ENCODE measurements at places on chromosomes 12 and 14. TPM values are rescaled to one million over a fixed set of nuclear protein-coding genes. Genes with fewer than 3 reads are reported as not detected.
A peak's percentile ranks its signal among the peaks of the same experiment; 100 is the strongest.

RPL6 gene
- total RNA-seq = 2,828 TPM

CIROP gene
- not detected for total RNA-seq

TBX5 gene
- total RNA-seq = not detected

RACGAP1 gene
- 148 TPM for total RNA-seq

DMAC2L gene
- 10.6 TPM for total RNA-seq

TMEM229B gene
- not detected for total RNA-seq

DNAH10 gene
- total RNA-seq = 5.6 TPM

SCN8A gene
- 0.33 TPM for total RNA-seq

SLC16A7 gene
- 3.6 TPM for total RNA-seq

TEX52 gene
- total RNA-seq = not detected

FOXG1 gene
- 0.81 TPM for total RNA-seq

BORCS5 gene
- 3.6 TPM for total RNA-seq

HOXC12 gene
- total RNA-seq = not detected

PIWIL1 gene
- total RNA-seq = not detected

TTC9 gene
- total RNA-seq = 6.4 TPM

ISCA2 gene
- 31.7 TPM for total RNA-seq

WSCD2 gene
- total RNA-seq = not detected

TMEM132C gene
- not detected for total RNA-seq

TMCC3 gene
- 2.4 TPM for total RNA-seq

CACNA2D4 gene
- total RNA-seq = 2.7 TPM

SIX6 gene
- not detected for total RNA-seq

DNA sequence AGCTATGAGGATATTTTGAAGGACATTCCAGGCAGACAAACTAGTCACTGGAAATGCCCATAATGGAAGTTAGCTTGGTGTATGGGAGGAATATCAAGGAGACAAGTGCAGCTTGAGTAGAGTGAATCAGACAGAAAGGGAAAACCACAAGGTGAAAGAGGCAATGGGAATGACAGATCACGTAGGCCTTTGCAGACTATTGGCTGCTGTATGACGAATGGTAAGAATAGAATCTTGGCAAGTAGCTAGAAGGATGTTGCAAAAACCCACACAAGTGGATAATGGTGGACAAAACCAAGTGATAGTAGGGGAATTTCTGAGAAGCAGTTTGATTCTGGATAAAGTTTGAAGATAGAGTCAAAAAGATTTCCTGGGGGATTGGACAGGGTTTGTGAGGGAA, 196.9 kb upstream of the NOVA1 start:
- H3K4me3 ChIP-seq = no peak overlapping the region
- no peak for DNase-seq
- 0 out of 2 replicates have a peak, but pooled peaks cover 4% of the 10 kb centered on the region for H3K27me3 ChIP-seq
- H3K27ac ChIP-seq = no peak overlapping the region

DNA sequence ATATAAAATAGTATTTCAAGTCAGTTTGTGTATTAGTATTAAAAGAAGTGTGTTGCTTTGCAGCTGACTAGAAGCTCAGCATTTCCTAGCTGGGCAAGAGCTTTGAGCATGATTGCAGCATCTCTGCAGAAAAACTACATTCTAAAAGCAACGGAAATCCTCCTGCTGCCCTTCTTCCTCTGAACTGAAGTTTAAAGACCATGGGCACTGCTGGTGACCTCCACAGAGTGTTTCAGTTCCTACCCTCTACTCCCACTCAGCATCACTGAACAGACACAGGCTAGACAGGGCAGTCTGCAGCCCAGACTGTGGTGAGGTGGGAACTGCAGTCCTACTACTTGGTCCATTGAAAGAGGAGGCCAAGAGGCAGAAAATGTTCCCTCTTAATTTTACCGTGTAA, 59.0 kb downstream of the FAR2 start:
- H3K36me3 ChIP-seq = no peaks in the 10 kb centered on the region
- DNase-seq = no peak
- H3K4me3 ChIP-seq = no peak overlapping the region
- H3K27me3 ChIP-seq = no peaks in the 10 kb centered on the region
- no peak overlapping the region for H3K27ac ChIP-seq

- no peak overlapping the region for H3K27ac ChIP-seq
- DNase-seq = no peak
- no peaks in the 10 kb centered on the region for H3K27me3 ChIP-seq
- no peak overlapping the region for H3K4me3 ChIP-seq
These were observed 181.5 kb upstream of the SFSWAP start for GRCh38 chr12:131529196-131530040.

- no peak overlapping the region for H3K27ac ChIP-seq
- no peak for DNase-seq
- no peaks in the 10 kb centered on the region for H3K27me3 ChIP-seq
These were observed 9.7 kb downstream of the PDE6H start for GRCh38 chr12:14982562-14982961.

DNA sequence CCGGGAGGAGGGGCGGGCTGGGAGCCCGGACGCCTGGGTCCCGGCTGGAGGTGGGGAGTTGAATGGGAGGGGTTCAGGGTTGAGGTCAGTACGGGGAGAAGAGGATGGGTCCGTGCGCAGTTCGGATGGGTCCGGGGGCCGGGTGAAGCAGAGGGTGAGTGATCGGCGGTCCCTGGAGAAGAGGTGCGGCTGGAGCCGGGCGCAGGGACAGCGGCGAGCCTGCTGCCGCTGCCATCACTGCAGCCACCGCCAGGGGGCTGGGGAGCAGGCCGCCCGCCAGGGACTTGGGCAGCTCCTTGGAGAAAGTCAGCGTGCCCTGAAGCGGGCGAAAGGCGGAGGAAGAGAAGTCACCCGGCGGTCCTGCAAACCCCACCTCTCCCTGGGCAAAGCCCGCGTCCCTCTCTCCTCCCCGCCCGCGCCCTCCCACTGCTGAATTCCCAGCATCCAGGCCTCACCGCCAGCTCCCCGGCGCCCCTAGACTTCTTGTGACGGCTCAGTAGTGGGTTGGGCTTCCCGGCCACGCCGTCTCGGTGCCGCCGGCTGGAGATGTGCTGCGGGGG, 6.0 kb upstream of the GPR84 start:
- no peak overlapping the region for H3K4me3 ChIP-seq
- DNase-seq = no peak
- no peaks in the 10 kb centered on the region for H3K27me3 ChIP-seq
- H3K36me3 ChIP-seq = no peaks in the 10 kb centered on the region
- peaks cover 46% of the 10 kb centered on the region for H3K4me1 ChIP-seq

GRCh38 chr14:57482120-57482519, 11.5 kb downstream of the CCDC198 start:
- H3K4me1 ChIP-seq = no peaks in the 10 kb centered on the region
- H3K27ac ChIP-seq = no peak overlapping the region
- H3K36me3 ChIP-seq = no peaks in the 10 kb centered on the region
- H3K4me3 ChIP-seq = no peak overlapping the region
- DNase-seq = no peak

- no peak overlapping the region for H3K4me3 ChIP-seq
- DNase-seq = no peak
These were observed 196.4 kb upstream of the PARP11 start for GRCh38 chr12:4069670-4070010.

GRCh38 chr14:58281969-58282368, 16.4 kb upstream of the ARID4A start:
- H3K4me1 ChIP-seq = peaks cover 4% of the 10 kb centered on the region
- H3K27me3 ChIP-seq = no peaks in the 10 kb centered on the region
- DNase-seq = no peak
- H3K36me3 ChIP-seq = peaks cover 54% of the 10 kb centered on the region
- no peak overlapping the region for H3K4me3 ChIP-seq
- H3K27ac ChIP-seq = no peak overlapping the region

- no peak overlapping the region for H3K27ac ChIP-seq
- H3K4me1 ChIP-seq = peaks cover 55% of the 10 kb centered on the region
- no peaks in the 10 kb centered on the region for H3K27me3 ChIP-seq
- no peak for DNase-seq
- no peaks in the 10 kb centered on the region for H3K36me3 ChIP-seq
These were observed 40.8 kb downstream of the CCDC88C start for GRCh38 chr14:91376547-91377477.

DNA sequence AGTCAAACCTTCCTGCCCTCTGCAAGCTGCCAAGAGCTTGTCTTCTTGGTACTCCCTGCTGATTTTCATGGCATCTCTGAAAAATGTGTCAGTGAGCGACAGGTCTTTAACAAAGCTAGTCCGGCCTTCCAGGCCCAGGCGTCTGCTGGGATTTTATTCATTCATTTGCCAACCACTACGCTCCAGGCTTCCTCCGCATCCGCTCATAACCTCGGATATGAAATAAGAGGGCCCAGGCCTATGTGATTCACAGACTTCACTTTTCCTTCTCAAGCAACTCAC, 13.8 kb downstream of the TSPAN9 start:
- peaks cover 9% of the 10 kb centered on the region for H3K4me1 ChIP-seq
- no peak for DNase-seq
- no peak overlapping the region for H3K4me3 ChIP-seq
- H3K27ac ChIP-seq = no peak overlapping the region

DNA sequence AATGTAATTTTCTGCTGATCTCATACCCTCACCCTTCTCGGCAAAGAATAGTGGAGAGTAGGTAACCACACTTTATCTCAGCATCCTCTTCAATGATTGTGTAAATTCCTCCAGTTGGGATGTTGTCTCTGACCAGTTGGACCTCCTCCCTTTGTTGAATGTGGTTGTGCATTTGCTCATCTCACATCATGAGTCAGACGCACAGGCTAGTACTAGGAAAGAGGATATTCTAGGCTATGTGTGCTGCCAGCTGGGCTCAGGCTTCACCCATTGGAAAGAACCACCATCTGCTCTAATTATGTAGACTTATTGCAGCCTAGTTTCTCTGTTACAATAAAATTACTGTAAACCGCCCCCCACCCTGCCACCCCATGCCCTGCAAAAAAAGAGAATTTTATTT, 90.3 kb downstream of the LMO3 start:
- H3K27ac ChIP-seq = no peak overlapping the region
- no peaks in the 10 kb centered on the region for H3K36me3 ChIP-seq
- peak; percentile 24 for DNase-seq
- H3K27me3 ChIP-seq = no peaks in the 10 kb centered on the region

GRCh38 chr12:91506452-91506851, 323.8 kb upstream of the DCN start:
- no peak overlapping the region for H3K4me3 ChIP-seq
- no peaks in the 10 kb centered on the region for H3K27me3 ChIP-seq
- no peak overlapping the region for H3K27ac ChIP-seq
- no peaks in the 10 kb centered on the region for H3K36me3 ChIP-seq
- no peaks in the 10 kb centered on the region for H3K4me1 ChIP-seq
- no peak for DNase-seq

- no peak overlapping the region for H3K4me3 ChIP-seq
- peaks cover 4% of the 10 kb centered on the region for H3K4me1 ChIP-seq
- H3K36me3 ChIP-seq = no peaks in the 10 kb centered on the region
- H3K27me3 ChIP-seq = no peaks in the 10 kb centered on the region
- DNase-seq = no peak
- no peak overlapping the region for H3K27ac ChIP-seq
These were observed 246.9 kb downstream of the DPF3 start for GRCh38 chr14:72646861-72647528.

DNA sequence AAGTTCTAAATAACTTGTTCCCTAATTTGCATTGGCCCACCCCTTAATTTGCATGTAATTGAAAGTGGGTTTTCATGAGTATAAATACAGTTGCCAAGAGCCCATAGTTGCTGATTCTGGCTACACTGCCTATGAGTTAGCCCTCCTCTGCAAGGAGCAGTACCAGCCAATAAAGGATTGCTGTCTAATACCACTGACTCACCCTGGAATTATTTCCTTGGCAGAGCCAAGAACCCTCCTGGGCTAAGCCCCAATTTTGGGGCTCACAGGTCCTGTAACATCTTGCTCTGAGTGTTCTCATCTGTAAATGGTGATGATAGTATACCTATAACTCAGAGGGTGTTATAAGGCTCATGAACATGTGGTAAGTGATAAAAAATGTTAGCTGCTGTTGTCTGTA, 6.8 kb downstream of the TTC8 start:
- peaks cover 6% of the 10 kb centered on the region for H3K4me1 ChIP-seq
- DNase-seq = no peak
- no peaks in the 10 kb centered on the region for H3K36me3 ChIP-seq
- H3K27ac ChIP-seq = no peak overlapping the region
- no peaks in the 10 kb centered on the region for H3K27me3 ChIP-seq
- no peak overlapping the region for H3K4me3 ChIP-seq

DNA sequence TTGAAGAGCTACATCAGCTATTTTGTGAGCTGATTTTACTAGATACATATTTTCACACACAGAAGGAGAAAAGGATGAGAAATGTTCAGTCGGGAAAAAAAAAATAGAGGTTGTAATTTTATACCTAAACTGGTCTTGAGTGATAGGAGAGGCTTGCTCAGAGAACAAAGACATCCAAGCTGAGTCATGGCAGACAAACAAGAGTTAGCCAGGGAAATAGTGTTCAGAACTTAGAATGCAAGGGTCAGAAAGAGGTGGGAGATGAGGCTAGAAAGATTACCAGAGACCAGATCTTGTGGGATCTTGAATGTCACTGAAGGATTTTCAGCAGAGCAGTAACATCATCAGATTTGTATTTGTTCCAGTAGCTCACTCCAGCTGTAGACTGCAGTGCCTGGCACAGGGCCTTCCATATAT, 121.9 kb upstream of the ATF1 start:
- peaks cover 4% of the 10 kb centered on the region for H3K36me3 ChIP-seq
- peak overlapping the region; percentile 14 for H3K27ac ChIP-seq
- no peak overlapping the region for H3K4me3 ChIP-seq

- H3K27me3 ChIP-seq = no peaks in the 10 kb centered on the region
- peak overlapping the region; percentile 78 for H3K27ac ChIP-seq
- no peak for DNase-seq
- H3K4me1 ChIP-seq = no peaks in the 10 kb centered on the region
- no peaks in the 10 kb centered on the region for H3K36me3 ChIP-seq
These were observed 23.7 kb upstream of the UBC start for GRCh38 chr12:124938108-124938507.

DNA sequence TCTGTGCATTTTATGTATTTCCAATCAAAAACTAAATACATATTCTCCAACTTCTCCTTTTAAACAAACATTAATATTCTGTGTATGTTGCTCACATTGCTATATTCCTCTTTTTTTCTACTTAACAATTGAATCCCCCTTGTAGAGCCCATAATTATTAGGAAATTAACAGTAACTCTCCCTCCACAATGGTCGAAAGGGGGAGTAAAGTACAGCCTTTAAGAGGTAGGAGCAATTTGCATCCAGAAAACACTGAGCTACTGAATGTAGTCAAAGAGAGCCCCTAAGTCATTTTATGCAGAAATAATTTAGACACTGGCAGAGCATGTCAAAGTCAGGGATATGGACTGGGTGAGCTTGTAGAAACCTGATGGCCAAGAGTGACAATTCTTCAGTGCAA, 57.2 kb upstream of the SCN8A start:
- H3K4me3 ChIP-seq = no peak overlapping the region
- no peak for DNase-seq
- peaks cover 20% of the 10 kb centered on the region for H3K27me3 ChIP-seq
- no peak overlapping the region for H3K27ac ChIP-seq
- H3K36me3 ChIP-seq = no peaks in the 10 kb centered on the region

- H3K27ac ChIP-seq = peak overlapping the region; percentile 66
- H3K27me3 ChIP-seq = no peaks in the 10 kb centered on the region
- peak; percentile 25 for DNase-seq
- no peak overlapping the region for H3K4me3 ChIP-seq
- peaks cover 61% of the 10 kb centered on the region for H3K4me1 ChIP-seq
These were observed 5.3 kb downstream of the ISCU start for GRCh38 chr12:108567406-108568337.

GRCh38 chr14:101072531-101072930, 169.0 kb upstream of the RTL1 start:
- no peak for DNase-seq
- peaks cover 27% of the 10 kb centered on the region for H3K4me1 ChIP-seq
- peaks cover 37% of the 10 kb centered on the region for H3K36me3 ChIP-seq
- no peaks in the 10 kb centered on the region for H3K27me3 ChIP-seq
- no peak overlapping the region for H3K4me3 ChIP-seq

- no peaks in the 10 kb centered on the region for H3K36me3 ChIP-seq
- no peak for DNase-seq
- H3K27me3 ChIP-seq = no peaks in the 10 kb centered on the region
- H3K4me1 ChIP-seq = no peaks in the 10 kb centered on the region
- H3K27ac ChIP-seq = no peak overlapping the region
These were observed 313.3 kb upstream of the SFSWAP start for GRCh38 chr12:131397493-131398181.
